ENCODE measurements at places on chromosomes 11 and 22.

DNA sequence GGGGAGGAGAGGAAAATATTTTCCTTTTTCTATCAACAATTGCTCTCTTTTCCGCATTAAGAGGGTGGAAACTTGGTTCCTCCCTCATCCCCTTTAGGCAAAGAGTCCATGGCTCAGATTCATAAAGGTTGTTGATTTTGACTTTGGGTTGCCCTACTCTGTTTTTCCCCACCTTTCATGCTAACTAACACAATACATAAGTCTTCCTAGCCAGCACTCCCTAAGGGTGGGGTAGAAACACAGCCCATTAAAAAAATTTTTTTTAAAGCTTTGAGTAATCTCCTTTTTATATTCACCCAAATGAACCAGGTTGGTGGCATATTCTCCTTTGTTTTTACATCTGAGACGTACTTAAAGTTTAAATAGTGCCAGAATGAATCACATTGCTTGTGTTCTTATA lies 20.0 kb upstream of the LIN7C start:
- DNase-seq: no peak

DNA sequence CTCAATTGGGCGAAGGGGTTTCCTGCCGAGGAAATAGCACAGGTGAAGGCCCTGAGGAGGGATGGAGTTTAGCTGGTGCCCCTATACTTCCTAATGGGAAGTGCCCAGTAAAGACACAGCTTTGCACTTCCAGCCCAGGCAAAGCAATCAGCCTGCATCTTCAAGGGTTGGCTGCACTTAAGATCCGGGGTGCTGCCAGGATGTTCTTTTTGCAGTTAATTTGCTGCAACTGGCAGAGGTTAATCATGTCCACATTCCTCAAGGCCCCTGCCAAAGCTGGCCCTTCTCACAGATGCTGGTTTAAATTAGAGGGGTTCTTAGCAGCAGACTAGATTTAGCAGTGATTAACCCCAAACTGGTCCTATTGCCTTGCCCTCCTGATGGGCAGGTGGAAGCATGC lies 137.7 kb upstream of the NAV2 start:
- DNase-seq: no peak

DNA sequence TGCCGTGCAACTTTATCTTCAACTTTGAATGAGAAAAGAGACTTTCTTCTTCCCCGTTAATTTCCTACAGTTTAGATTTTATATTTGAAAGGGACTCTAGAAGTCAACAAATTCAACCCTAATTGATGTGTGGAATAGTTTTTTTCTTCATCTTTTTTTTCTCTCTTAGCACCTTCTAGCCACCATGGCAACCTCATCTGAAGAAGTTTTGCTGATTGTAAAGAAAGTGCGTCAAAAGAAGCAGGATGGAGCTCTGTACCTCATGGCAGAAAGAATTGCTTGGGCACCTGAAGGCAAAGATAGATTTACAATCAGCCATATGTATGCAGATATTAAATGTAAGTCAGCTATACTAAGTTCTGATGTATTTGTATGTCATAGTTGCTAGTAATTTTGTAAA lies 10.5 kb downstream of the GTF2H1 start:
- no peak for DNase-seq

DNA sequence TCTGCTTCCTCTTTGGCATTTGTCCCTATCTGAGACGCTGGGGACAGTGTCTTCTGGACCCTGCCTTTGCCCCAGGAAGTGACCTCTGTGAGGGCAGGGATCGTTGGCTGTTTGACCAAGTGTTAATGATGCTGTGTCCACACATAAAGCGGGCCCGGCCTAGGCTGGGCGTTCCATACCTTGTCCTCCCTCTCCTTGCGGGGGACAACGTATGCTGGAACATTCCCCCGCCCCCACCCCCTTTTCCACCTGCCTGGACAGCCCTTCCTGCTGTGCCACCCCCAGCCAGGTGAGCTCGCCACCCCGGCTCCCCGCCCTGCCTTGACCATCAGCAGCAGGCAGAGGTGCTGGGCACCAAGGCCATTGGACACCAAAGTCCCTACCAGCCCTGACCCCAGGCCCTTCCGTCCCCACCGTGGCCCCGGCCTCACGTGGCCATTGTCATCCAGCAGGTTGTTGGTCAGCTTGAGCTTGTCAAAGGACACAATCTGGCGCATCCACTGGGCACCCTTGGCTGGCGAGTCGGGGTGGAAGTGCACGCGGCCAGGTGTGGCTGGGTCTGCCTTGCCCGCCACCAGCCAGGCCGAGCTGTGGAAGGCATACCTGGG lies 4.1 kb upstream of the NUDT8 start:
- DNase-seq: no peak

DNA sequence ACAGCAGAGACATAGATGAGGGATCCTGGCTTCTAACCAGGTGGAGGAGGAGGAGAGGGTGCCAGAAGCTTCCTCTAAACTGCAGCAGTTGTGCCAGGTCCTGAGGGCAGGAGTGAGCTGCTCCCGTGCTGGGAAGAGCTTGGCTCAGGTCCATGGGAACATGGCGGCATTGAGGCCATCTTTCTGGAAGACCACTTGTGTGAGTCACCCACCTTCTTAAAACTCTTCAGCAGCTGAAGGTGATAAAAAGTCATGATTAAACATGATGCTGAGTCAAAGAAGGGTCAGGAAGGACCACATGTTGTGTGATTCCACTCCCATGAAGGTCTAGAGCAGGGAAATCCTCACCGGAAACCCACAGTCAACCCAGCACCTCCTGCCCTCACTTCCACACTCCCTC lies 35.1 kb downstream of the LINC01488 start:
- no peak for DNase-seq

All from stimulated activated CD4-positive, alpha-beta T cell treated with anti-CD3 and anti-CD28 coated beads, Interleukin-1b, Interleukin-23, amount 100 ng/mL, for 1 hour (primary cell).